Urinary bladder (tissue), 4 donors: ENCODE measurements at places on chromosomes 16 and 17. TPM values are rescaled to one million over a fixed set of nuclear protein-coding genes. Genes with fewer than 3 reads are reported as not detected.

SNRNP25 gene
- total RNA-seq: 9.5 TPM

OR4D1 gene
- total RNA-seq: not detected

HOXB5 gene
- 0.16 TPM for total RNA-seq

C16orf87 gene
- 11.7 TPM for total RNA-seq

CES3 gene
- not detected for total RNA-seq
